H4 (cell line): ENCODE measurements at places on chromosomes 1 and 21. TPM values are rescaled to one million over a fixed set of nuclear protein-coding genes. Genes with fewer than 3 reads are reported as not detected.
A peak's percentile ranks its signal among the peaks of the same experiment; 100 is the strongest.

CRYAA gene
- total RNA-seq = not detected in 2 replicates

ALX3 gene
- total RNA-seq = not detected in 2 replicates

CELA3B gene
- total RNA-seq = not detected in 2 replicates

SHE gene
- not detected in 2 replicates for total RNA-seq

GRCh38 chr21:19540287-19540686, 1136.7 kb upstream of the TMPRSS15 start:
- DNase-seq = no peak

DNA sequence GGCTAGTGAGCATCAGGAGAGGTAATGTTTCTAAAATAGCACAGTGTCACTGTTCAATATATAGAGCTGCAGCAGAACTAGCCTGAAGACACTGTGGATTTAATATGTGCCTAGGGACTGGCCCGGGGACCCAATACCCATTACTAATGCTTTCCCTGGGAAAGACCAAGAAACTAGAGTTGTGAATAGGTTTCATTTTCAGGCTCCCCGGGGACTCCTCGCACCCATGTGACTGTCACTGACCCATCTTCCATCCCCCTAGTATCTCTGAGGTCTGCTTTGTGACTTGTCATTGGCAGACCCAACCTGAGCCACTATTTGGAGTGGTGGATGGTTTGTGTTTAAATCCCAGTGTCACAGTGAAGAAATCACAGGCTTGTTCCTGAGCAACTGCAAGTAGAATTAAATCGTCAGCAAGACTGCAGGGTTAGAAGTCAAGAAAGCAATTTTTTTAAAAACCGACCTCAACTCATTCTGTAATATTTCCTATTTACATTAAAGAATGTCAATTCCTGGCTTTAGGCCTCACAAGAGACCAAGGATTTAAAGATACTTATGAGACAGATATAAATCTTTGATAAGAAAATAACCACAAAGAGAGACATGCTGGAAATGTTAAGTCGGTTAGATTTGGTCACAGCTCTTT, 130.0 kb upstream of the TNR start:
- no peak for DNase-seq

- no peak for DNase-seq
Measured at GRCh38 chr1:32051706-32052105, 21.0 kb upstream of the TMEM39B start.

- no peak for DNase-seq
Measured at GRCh38 chr21:38954588-38955004, 148.9 kb downstream of the ETS2 start.

DNA sequence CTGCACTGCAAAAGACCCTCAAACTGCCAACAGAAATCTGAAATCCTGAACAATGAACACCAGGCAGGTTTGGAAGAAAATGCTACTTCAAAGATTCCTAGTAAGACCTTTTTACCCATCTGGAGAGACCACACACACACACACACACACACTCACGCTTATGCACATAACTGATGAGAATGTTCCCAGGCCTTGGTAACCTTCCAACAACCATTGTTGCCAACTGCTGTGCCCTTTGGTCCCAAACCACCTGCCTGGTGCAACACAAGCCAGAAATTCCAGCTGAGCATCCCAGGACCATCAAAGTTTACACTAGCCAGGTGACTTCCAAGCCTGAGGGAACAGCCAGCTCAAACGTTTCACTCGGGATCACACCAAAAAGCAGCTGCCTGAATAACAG, 56.9 kb downstream of the SEC16B start:
- no peak for DNase-seq

- no peak for DNase-seq
Measured at GRCh38 chr1:14735841-14736240, 137.4 kb downstream of the KAZN start.

GRCh38 chr21:36452281-36452825, 27.6 kb downstream of the CLDN14 start:
- DNase-seq = no peak

- no peak for DNase-seq
Measured at GRCh38 chr1:162220009-162220539, 150.6 kb downstream of the NOS1AP start.

- no peak for DNase-seq
Measured at GRCh38 chr21:35682904-35683549, 377.3 kb downstream of the SETD4 start.

- peak; percentile 23 for DNase-seq
Measured at GRCh38 chr1:4830707-4831106, 176.3 kb downstream of the AJAP1 start.

DNA sequence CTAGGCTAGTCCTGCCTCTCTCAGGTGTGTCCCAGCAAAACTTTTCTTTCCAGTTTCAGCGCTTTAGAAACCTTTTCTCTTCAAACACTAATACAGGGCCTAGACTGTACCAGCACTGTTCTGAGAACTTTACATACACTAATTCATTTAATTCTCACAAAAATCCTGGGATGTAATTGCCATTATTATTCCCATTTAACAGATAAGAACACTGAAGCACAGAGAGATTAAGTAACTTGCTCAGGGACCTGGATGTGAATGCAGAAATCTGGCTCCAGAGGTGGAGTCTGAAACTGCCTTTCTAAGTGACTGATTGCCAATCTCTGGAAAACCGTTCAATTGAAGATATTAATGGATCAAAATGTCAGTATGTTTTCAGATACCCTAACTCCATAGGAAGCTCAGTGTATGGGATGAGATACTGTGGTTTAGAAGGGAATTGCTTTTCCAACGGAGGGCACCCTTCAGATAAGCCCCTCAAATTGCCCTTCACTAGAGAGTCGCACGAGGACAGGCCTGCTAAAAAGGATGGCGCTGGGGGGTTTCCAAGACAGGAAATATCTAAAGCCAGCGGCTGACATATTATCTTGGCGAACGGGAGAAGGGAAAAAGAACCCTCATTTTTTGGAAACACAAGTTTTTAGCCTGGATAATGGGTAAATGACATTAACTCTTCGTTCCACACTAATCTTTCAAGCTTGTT, 698 bp upstream of the UCK2 start:
- no peak for DNase-seq

DNA sequence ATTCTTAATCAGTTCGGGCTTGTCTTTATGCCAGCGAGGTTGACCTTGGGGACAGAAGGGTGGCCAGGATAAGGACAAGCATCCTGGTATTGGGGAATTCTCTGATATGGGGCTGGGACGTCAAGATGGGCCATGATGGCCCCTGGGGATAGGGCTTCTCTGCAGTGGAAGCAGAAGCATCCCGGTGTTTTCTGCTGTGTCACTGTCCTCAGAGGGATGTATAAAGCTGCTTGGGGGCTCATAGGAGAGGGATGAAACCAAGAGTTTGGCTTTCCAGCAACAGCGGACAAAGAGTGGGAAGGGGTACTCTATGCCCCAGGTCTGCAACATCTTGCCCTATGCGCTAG, 1.4 kb upstream of the ATP1B1 start:
- DNase-seq = no peak

- DNase-seq = peak; percentile 11
Measured at GRCh38 chr1:36034692-36035091, 49.2 kb upstream of the TEKT2 start.

DNA sequence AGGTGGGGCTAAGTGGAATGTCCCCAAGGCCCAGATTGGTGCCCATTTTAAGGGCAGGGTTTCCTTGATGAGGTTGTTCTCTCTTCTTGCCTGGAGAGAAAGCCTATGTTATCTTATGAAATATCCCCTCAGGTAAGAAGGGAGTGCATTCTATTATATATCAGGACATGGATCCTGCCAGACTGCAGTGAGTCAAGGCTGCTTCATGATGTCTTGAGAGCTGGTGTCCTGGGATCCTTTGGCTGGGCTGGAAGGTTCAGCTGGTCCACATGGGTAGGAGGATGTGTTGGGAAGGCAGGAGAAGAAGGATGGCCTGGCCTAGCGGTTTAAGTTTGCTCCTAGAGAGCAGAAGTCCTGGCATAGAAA, 207.6 kb downstream of the ROR1 start:
- DNase-seq = no peak
